Esophagus squamous epithelium (tissue), 5 donors: ENCODE measurements at places on chromosomes 2 and 18. TPM values are rescaled to one million over a fixed set of nuclear protein-coding genes. Genes with fewer than 3 reads are reported as not detected.

Gene CHST9
- total RNA-seq: 0.53 TPM

DNA sequence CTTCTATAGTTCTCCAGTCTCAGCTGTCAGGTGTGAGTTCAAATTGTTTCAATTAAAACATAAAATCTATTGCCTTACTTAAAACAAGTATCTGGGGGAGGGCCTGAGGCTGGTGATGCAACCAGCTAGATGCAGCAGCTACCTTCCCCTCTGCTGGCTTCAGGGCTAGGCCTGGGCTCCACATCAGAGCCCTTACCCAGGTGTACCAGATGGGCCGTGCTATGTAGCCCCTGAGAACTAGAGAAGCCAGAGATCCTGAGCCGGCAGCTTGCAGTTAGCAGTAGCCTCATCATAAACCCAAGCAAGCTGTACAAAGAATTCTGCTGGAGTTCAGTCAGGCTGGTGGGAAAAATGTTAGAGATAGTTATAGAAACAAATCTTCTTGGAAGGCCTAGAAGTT lies 97.7 kb upstream of the ACAA2 start:
- no peak overlapping the region for H3K27ac ChIP-seq
- no peak overlapping the region for H3K4me3 ChIP-seq
- H3K27me3 ChIP-seq: peaks cover 7% of the 10 kb centered on the region

GRCh38 chr18:51651761-51652160 lies 454.3 kb upstream of the MEX3C start:
- H3K36me3 ChIP-seq: no peaks in the 10 kb centered on the region
- no peaks in the 10 kb centered on the region for H3K27me3 ChIP-seq
- H3K4me1 ChIP-seq: no peaks in the 10 kb centered on the region

DNA sequence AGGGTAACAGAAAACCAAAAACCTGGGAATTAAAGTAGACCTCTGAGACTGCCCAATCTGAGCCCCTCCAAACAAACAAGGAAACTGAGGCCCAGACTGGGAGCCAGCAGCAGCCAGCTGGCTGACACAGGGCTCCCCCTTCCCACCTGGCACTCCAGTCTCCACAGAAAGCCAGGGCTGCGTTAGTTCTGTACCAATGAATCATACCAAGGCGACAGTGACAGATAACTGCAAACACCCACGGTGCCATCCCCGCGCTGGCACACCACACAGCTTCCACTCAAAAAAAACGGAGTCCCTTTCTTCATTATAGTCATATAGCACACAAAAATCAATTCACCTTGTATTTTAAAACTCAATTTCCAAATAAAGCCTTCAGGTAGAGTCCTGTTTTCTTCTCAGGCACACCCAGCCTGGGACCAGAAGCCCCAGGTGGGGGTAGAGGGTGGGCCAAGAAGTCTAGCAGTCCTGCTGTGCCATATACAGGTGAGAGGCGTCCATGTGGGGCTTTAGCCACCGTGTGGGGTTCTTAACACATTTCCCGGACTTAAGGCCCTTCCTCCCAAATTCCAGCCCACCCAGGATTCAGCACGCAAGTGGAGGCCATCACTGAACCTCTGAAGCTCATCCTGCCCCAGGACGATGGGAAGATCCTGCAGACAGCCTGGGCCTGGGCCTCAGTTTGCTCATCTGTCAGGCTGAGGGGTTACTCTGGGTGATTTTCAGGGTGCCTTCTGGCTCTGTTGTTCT lies 1.2 kb downstream of the PER2 start:
- no peaks in the 10 kb centered on the region for H3K27me3 ChIP-seq
- peaks cover 4% of the 10 kb centered on the region for H3K36me3 ChIP-seq
- peak overlapping the region; percentile 94 for H3K27ac ChIP-seq
- H3K4me1 ChIP-seq: peaks cover 86% of the 10 kb centered on the region
- peak overlapping the region; percentile 97 for H3K4me3 ChIP-seq
- DNase-seq: no peak

- H3K27me3 ChIP-seq: no peaks in the 10 kb centered on the region
- peaks cover 11% of the 10 kb centered on the region for H3K4me1 ChIP-seq
- H3K36me3 ChIP-seq: no peaks in the 10 kb centered on the region
- H3K4me3 ChIP-seq: no peak overlapping the region
Measured at GRCh38 chr2:213187833-213188532, 36.6 kb upstream of the IKZF2 start.

GRCh38 chr18:2902327-2902726 lies 55.5 kb downstream of the EMILIN2 start:
- peaks cover 14% of the 10 kb centered on the region for H3K4me1 ChIP-seq
- no peaks in the 10 kb centered on the region for H3K36me3 ChIP-seq
- no peaks in the 10 kb centered on the region for H3K27me3 ChIP-seq
- peak overlapping the region; percentile 54 for H3K27ac ChIP-seq
- no peak for DNase-seq

DNA sequence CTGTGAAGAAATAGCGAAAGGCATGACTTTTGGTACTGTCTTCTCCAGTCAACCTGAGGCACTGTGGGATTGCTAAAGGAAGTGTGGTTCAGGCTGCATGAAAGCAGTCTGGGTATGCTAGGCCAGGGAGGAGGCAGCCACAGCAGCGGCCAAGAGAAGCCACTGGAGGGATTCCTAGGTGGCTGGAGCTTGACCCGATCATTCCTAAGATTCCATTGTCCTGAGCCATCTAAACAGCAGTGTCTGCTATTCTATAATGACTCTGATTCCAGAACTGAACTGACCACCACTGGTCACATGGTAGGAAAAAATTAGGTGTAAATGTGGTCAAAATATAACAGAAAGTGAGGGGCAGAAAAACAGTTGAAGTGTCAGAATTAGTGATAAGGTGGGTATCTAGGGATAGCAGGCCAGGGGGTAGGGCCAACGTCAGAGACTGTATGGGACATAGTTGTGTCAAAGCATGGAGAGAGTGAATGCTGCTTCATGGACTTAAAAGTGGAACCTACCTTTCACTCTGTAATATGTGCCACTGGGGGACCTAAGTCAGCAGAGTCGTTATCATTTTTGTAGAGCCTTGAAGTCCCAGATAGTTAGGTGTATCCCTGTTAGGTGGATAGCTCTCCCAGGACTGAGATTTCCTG lies 204.6 kb downstream of the CTNNA2 start:
- H3K27ac ChIP-seq: no peak overlapping the region
- H3K27me3 ChIP-seq: no peaks in the 10 kb centered on the region
- H3K4me3 ChIP-seq: no peak overlapping the region

DNA sequence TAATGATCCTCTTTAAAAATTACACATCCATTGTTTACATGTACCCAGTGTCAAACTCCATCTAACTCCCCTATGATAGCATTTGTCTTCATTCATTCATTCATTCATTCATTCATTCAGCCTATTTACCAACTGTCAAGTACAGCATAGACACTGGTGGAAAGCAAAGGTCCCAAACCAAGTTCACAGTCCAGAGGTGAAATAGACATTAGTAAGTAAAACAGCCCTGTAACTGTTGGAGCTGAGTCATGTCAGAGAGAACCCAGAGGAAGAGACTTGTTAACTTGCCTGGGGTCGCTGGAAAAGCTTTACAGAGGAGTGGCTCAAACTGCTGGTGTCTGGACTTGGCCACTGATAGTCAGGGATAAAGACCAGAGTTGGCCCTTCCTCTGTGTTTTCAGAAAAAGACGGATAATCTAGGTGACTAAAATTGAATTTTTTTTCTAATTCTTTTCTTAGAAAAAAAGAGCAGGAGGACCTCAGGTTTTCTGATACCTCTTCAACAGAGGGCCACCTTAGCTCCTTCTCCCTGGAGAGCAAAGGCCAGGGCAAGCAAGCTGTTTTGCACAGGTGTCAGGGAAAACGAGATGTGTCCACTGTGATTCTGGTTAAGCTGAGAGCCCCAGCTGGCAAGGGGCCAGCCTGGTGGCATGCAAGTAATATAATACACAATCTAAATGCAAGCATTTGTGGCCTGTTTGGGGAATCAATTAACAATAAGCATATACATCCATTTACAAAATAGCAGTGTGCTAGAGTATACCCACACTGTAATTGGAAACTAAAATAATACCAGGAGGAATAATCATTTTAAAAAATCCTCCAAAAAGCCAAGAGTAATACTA lies 96.7 kb upstream of the SLC14A2 start:
- no peak overlapping the region for H3K27ac ChIP-seq
- no peak for DNase-seq
- no peaks in the 10 kb centered on the region for H3K27me3 ChIP-seq
- H3K4me3 ChIP-seq: no peak overlapping the region
- no peaks in the 10 kb centered on the region for H3K36me3 ChIP-seq

DNA sequence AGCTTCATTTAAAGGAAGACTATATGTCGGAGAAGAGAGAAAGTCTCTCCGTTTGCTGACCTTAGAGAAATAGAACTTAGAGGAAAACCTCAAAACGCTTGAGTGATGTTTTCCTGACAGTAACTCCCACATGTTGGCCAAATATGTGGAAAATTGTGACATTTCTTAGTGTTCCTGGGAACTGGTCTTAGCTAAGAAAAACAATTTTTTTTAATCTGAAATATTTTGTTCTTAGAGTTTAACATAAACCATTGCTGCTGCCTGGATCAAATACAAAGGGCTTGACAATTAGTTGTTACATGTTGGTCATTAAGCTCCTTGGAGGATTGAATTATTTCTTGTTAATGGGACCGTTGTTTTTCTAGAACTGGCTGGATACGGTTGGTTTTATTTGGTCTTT lies 16.3 kb downstream of the DYNC2LI1 start:
- H3K27me3 ChIP-seq: no peaks in the 10 kb centered on the region
- no peak overlapping the region for H3K4me3 ChIP-seq
- peak overlapping the region; percentile 11 for H3K27ac ChIP-seq
- DNase-seq: no peak
- peaks cover 36% of the 10 kb centered on the region for H3K36me3 ChIP-seq

- H3K4me1 ChIP-seq: peaks cover 10% of the 10 kb centered on the region
- H3K27ac ChIP-seq: no peak overlapping the region
- H3K4me3 ChIP-seq: no peak overlapping the region
- no peaks in the 10 kb centered on the region for H3K27me3 ChIP-seq
- no peaks in the 10 kb centered on the region for H3K36me3 ChIP-seq
- DNase-seq: no peak
Measured at GRCh38 chr2:237065071-237065377, 20.7 kb upstream of the COPS8 start.

GRCh38 chr2:167550448-167550847 lies 662.2 kb downstream of the XIRP2 start:
- H3K4me3 ChIP-seq: no peak overlapping the region

GRCh38 chr18:72147830-72148229 lies 396.3 kb downstream of the CBLN2 start:
- H3K27me3 ChIP-seq: no peaks in the 10 kb centered on the region
- H3K27ac ChIP-seq: no peak overlapping the region
- no peaks in the 10 kb centered on the region for H3K36me3 ChIP-seq
- no peak for DNase-seq
- H3K4me1 ChIP-seq: no peaks in the 10 kb centered on the region
- no peak overlapping the region for H3K4me3 ChIP-seq

- no peak for DNase-seq
- H3K27me3 ChIP-seq: no peaks in the 10 kb centered on the region
- no peaks in the 10 kb centered on the region for H3K36me3 ChIP-seq
Measured at GRCh38 chr18:30415903-30416302, 626.6 kb downstream of the DSC3 start.

Gene GNLY
- 0.76 TPM for total RNA-seq

Gene HOXD4
- 2.5 TPM for total RNA-seq

- no peak overlapping the region for H3K27ac ChIP-seq
- H3K4me1 ChIP-seq: peaks cover 20% of the 10 kb centered on the region
- no peak for DNase-seq
- no peaks in the 10 kb centered on the region for H3K27me3 ChIP-seq
Measured at GRCh38 chr2:105143094-105143466, 98.5 kb upstream of the GPR45 start.

Gene C2orf78
- not detected for total RNA-seq

- no peak for DNase-seq
- H3K4me1 ChIP-seq: no peaks in the 10 kb centered on the region
- H3K36me3 ChIP-seq: no peaks in the 10 kb centered on the region
- no peaks in the 10 kb centered on the region for H3K27me3 ChIP-seq
- H3K27ac ChIP-seq: no peak overlapping the region
Measured at GRCh38 chr2:152051436-152051835, 47.4 kb downstream of the CACNB4 start.

Gene FKBP1B
- total RNA-seq: 7.0 TPM

- H3K27ac ChIP-seq: no peak overlapping the region
- H3K4me1 ChIP-seq: no peaks in the 10 kb centered on the region
- no peaks in the 10 kb centered on the region for H3K36me3 ChIP-seq
- no peaks in the 10 kb centered on the region for H3K27me3 ChIP-seq
- no peak overlapping the region for H3K4me3 ChIP-seq
Measured at GRCh38 chr2:180203972-180204371, 196.9 kb upstream of the CWC22 start.

GRCh38 chr2:120367649-120368048 lies 21.7 kb downstream of the INHBB start:
- H3K36me3 ChIP-seq: no peaks in the 10 kb centered on the region
- no peak for DNase-seq

- no peak overlapping the region for H3K27ac ChIP-seq
- H3K4me1 ChIP-seq: no peaks in the 10 kb centered on the region
- no peak overlapping the region for H3K4me3 ChIP-seq
Measured at GRCh38 chr2:112772322-112772721, 7.9 kb upstream of the CKAP2L start.

GRCh38 chr2:70104231-70105111 lies 17.2 kb downstream of the PCBP1 start:
- no peaks in the 10 kb centered on the region for H3K36me3 ChIP-seq
- no peaks in the 10 kb centered on the region for H3K27me3 ChIP-seq
- no peak overlapping the region for H3K4me3 ChIP-seq
- H3K4me1 ChIP-seq: peaks cover 15% of the 10 kb centered on the region
- H3K27ac ChIP-seq: no peak overlapping the region
- no peak for DNase-seq
